ENCODE measurements at places on chromosomes 4 and X. TPM values are rescaled to one million over a fixed set of nuclear protein-coding genes. Genes with fewer than 3 reads are reported as not detected.

The FGFBP1 gene
- 178 TPM for polyA plus RNA-seq

The NXF2 gene
- not detected for polyA plus RNA-seq

The CHRDL1 gene
- 3.8 TPM for polyA plus RNA-seq

The NPNT gene
- polyA plus RNA-seq, result 11.2 TPM

The KCTD8 gene
- polyA plus RNA-seq, result 0.09 TPM

The EVC2 gene
- 2.0 TPM for polyA plus RNA-seq

The ZNF732 gene
- polyA plus RNA-seq, result 0.21 TPM

The CFAP99 gene
- 0.04 TPM for polyA plus RNA-seq

The CLIC2 gene
- polyA plus RNA-seq, result 2.8 TPM

The RTL5 gene
- 1.2 TPM for polyA plus RNA-seq

The SPINK2 gene
- polyA plus RNA-seq, result 0.41 TPM

The KLHL4 gene
- polyA plus RNA-seq, result 0.05 TPM

The PKD2 gene
- 5.9 TPM for polyA plus RNA-seq

The DMD gene
- polyA plus RNA-seq, result 2.4 TPM

The ADH7 gene
- polyA plus RNA-seq, result 250 TPM

The NDUFC1 gene
- polyA plus RNA-seq, result 102 TPM

The ESX1 gene
- not detected for polyA plus RNA-seq

The CLDN34 gene
- polyA plus RNA-seq, result 0.45 TPM

The CXCL5 gene
- polyA plus RNA-seq, result 0.14 TPM

The NOCT gene
- 2.2 TPM for polyA plus RNA-seq

The ARHGAP36 gene
- not detected for polyA plus RNA-seq

The MAGEA2B gene
- polyA plus RNA-seq, result not detected

The AGTR2 gene
- polyA plus RNA-seq, result not detected

The NRK gene
- 0.04 TPM for polyA plus RNA-seq

The PAGE1 gene
- not detected for polyA plus RNA-seq

The CXorf65 gene
- 3.9 TPM for polyA plus RNA-seq

The RAB9B gene
- polyA plus RNA-seq, result 1.0 TPM

The SLC9B1 gene
- 0.08 TPM for polyA plus RNA-seq

The CETN2 gene
- polyA plus RNA-seq, result 34.4 TPM

The AADAT gene
- 2.4 TPM for polyA plus RNA-seq

The LDB2 gene
- polyA plus RNA-seq, result 4.4 TPM

The CCDC120 gene
- 23.1 TPM for polyA plus RNA-seq

The MXRA5 gene
- polyA plus RNA-seq, result 1.4 TPM
